Activated naive CD4-positive, alpha-beta T cell treated with Interleukin-2 at 50 U/mL for 16 hours (primary cell): ENCODE measurements at places on chromosomes 2 and 18.

- no peak for DNase-seq
Measured at GRCh38 chr2:168062054-168062453, 185.3 kb downstream of the STK39 start.

GRCh38 chr2:220277445-220277975, 650.1 kb downstream of the SLC4A3 start:
- no peak for DNase-seq

DNA sequence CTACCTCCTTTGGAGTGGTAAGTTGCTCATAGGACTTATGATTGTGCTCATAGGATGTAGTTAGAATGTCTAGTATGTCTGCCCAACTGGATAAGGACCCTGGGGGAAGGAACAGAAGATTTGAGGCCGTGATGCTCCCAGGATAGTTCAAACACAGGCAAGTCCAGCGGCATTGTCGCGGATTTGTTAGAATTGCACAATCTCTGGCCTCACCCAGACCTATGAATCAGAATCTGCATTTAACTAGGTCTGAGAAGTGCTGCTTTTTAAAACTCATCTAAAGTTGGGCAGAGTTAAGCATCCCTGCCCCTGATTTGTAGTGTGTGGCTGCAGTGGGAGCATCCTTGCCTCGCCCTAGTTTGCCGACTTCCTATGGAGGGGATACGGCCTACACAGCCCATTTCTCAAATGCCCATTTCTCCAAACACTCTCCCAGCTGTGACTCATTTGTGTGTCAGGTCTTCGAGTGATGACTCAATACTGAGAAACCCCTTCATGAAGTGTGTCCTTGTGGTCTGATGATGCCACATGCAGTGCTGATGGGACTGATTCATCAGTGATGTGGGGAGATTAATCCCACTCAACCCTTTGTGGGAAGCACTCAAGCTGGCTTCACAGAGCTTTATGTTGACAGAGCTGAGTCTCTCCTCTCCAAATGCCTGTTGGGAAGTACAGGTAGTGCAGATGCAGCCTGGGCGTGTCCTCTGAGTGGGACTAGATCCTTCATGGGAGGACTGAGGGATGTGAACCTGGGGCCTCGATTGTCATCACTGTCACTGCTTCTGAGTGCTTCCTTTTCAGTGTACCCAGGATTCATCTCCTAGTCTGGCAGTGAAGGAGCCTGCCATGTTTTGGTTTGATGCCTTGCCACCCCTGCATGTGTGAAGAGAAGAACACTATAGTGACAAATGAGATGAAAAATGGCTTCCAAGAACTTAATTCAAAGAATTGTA, 18.7 kb downstream of the SMIM21 start:
- peak; percentile 28 for DNase-seq

GRCh38 chr18:73244401-73244800, 376.6 kb upstream of the NETO1 start:
- DNase-seq, result no peak

- no peak for DNase-seq
Measured at GRCh38 chr18:44792456-44793061, 111.9 kb downstream of the SETBP1 start.
